ENCODE measurements at places on chromosomes 12 and 14.

DNA sequence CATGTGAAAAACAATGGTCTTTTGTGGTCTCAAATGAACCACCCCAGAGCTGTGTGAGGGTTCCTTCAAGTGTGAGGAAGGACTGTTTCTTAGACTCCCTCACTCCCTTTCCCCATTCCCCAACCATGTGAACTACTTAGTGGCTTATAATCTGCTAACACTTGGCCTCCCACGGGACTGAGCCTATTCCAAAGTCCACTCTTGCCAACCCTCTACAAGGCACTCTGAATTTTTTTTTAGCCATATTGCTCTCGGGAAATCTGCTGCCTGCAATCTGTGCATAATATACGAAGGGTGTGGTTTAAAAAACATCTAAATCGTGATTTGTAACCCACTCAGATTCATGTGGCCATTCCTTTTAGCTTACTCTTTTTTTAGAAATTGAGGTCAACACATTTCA, 2.6 kb downstream of the SVOP start:
- DNase-seq, result no peak

- DNase-seq, result no peak
These were observed 15.8 kb upstream of the HNF1A start for GRCh38 chr12:120962532-120963020.

- DNase-seq, result peak; percentile 75
These were observed 29.2 kb downstream of the ZCCHC8 start for GRCh38 chr12:122471324-122472226.

GRCh38 chr12:53196486-53196885, 10.6 kb downstream of the ITGB7 start:
- no peak for DNase-seq

- no peak for DNase-seq
These were observed 12.3 kb downstream of the SIX1 start for GRCh38 chr14:60636879-60637478.

GRCh38 chr14:68944162-68944561, 34.9 kb downstream of the ACTN1 start:
- no peak for DNase-seq

DNA sequence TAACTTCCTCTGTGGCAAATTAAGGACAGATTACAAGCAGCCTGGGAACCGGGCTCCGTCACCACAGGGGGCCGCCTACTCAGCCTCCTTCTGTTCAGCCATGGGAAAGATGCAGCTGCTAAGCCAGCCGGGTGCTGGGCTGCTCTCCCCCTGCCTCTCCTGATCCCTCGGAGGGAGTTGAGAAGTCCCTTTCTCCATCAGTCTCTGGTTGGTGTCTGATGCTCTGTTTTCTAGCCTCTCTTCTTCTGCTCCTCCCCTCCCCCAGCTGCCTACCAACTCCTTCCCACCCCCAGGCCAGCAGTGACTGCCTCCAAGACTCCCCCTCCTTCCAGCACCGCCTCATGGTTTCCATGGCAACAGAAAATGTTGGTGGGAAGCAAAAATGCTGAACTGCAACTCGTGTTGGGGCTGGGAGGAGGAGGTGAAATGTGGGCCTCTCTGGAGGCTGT, 486.7 kb downstream of the APAF1 start:
- DNase-seq, result no peak

GRCh38 chr12:55969356-55969755, 2.7 kb downstream of the CDK2 start:
- no peak for DNase-seq

DNA sequence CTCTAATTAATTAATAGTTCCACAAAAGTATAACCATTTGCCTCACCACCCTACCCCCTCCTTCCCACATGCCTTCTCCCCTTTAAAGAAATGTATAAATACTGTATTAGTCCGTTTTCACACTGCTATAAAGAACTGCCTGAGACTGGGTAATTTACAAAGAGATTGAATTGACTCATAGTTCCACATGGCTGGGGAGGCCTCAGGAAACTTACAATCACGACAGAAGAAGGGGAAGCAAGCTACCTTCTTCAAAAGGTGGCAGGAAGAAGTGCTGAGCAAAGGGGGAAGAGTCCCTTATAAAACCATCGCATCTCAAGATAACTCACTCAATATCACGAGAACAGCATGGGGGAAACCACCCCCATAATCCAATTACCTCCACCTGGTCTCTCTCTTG, 8.2 kb upstream of the RESF1 start:
- DNase-seq, result no peak

DNA sequence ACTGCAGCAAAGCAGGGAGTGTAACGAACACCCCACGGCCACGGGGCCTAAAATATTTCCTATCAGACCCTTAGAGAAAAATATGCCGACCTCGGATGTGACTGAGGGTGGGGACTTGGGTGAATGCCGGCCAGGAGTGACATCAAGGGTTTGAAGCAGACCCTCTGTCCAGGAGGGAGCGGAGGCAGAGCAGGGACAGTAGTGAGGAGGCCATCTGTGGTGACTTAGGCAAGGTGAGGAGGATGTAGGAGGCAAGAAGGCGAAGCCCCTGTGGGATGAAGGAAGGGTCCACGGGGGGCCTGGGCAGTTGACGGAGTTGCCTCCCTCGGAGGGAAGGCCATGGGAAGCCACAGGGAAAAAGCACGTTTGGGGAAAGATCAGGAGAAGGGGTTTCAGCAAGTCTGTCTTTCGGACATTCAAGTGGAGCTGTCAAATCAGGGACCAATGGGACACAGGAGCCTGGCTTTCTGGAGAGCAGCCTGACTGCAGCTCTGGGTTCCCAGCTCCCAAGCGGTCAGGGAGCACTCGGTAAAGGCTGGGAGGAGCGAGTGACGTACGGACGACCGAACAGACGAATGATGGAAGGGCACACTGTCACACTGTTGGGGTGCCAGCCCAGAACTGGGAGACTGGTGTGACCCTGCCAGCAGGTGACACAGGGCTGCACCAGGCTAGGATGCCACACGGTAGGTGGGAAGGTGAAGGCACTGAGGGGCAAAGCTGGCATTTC, 74.3 kb downstream of the MOK start:
- no peak for DNase-seq

GRCh38 chr12:110756611-110757010, 13.9 kb upstream of the PPP1CC start:
- DNase-seq, result no peak

DNA sequence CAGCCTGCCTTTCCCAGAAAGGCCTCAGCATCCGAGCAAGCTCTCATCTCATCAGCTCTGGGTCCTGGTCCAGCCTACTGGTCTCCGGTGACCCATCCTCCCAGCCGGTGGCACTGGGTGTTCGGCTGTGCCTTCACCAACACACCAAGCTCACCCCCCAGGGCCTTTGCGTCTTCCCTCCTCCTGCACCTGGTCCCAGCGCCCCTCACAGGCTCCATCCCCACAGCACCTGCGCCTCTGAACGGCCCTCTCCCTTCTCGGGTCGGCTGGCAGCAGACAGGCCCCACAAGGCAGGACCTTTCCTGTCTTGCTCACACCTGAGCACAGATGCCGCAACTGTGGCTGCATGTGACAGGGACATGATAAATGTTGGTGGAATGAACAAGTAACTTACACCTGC, 13.1 kb downstream of the P2RX2 start:
- no peak for DNase-seq
